ENCODE measurements at places on chromosomes 2 and 18. TPM values are rescaled to one million over a fixed set of nuclear protein-coding genes. Genes with fewer than 3 reads are reported as not detected.

The FAM110C gene
- total RNA-seq = 0.09 TPM

The NOL4 gene
- total RNA-seq = 0.63 TPM

The MYCN gene
- 149 TPM for total RNA-seq

The G6PC2 gene
- total RNA-seq = not detected

The CAPN14 gene
- total RNA-seq = 0.47 TPM

The VWC2L gene
- 0.23 TPM for total RNA-seq

The RTP5 gene
- total RNA-seq = not detected

The PDCD1 gene
- not detected for total RNA-seq

The ERBB4 gene
- total RNA-seq = 10.2 TPM

The SNTG2 gene
- 0.36 TPM for total RNA-seq

The RESP18 gene
- total RNA-seq = not detected

The TSPYL6 gene
- not detected for total RNA-seq

The PTMA gene
- 1,529 TPM for total RNA-seq

The AFTPH gene
- total RNA-seq = 14.6 TPM

The GTF3C2 gene
- total RNA-seq = 114 TPM

The ATG4B gene
- 112 TPM for total RNA-seq

The CNOT11 gene
- total RNA-seq = 50.4 TPM

The IL1A gene
- not detected for total RNA-seq

The LRPPRC gene
- 138 TPM for total RNA-seq

The RGPD3 gene
- total RNA-seq = 0.14 TPM

The ARHGAP25 gene
- 3.0 TPM for total RNA-seq

The PFN4 gene
- total RNA-seq = 1.3 TPM

The NEU2 gene
- total RNA-seq = not detected

The LRRC30 gene
- total RNA-seq = not detected

The GAL3ST2 gene
- total RNA-seq = not detected

The SEMA4F gene
- 11.0 TPM for total RNA-seq

The SP140 gene
- not detected for total RNA-seq

The GRB14 gene
- 0.93 TPM for total RNA-seq
